ENCODE measurements at places on chromosomes 12 and 14.

GRCh38 chr12:10169104-10169503, 2.8 kb downstream of the OLR1 start:
- no peak for DNase-seq

GRCh38 chr12:88958153-88958552, 377.9 kb upstream of the KITLG start:
- DNase-seq, result no peak

DNA sequence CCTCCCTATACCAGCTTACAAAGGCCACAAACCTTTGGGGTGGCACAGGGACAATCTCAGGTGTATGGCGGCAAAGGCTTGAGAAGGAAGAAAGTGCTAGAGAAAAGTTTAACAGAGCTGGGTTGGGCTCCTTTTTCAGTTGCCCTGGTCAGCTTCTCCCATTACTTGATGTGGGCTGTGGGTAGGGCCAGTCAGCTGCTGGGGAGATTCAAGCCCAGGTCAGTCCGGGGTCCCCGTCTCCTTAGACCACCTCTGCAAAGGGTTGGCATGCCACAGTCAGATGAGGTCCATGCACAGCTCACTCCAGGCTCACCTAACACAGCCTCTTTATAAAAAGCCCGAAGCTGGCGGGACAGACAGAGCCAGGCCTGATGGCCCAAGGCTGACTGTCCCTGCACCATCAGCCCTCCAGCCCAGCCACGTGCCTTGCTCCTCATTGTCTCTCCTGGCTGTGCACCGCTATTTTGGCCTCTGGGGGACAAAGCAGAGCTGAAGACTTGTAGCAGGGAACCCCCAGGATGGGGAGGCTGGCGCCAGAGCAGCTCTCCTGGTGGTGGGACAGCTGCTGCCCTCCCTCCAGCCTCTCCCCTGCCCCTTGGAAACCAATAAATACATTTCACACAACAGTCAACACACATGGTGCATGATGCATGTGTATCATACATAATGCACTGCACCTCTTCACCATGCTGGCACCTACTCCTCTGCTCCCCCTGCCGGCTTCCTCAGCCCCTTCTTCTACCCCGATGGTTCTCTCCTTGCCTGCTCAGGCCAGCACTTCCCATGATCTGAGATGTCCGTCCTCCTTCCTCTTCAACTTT, 61.7 kb upstream of the DDX11 start:
- no peak for DNase-seq

DNA sequence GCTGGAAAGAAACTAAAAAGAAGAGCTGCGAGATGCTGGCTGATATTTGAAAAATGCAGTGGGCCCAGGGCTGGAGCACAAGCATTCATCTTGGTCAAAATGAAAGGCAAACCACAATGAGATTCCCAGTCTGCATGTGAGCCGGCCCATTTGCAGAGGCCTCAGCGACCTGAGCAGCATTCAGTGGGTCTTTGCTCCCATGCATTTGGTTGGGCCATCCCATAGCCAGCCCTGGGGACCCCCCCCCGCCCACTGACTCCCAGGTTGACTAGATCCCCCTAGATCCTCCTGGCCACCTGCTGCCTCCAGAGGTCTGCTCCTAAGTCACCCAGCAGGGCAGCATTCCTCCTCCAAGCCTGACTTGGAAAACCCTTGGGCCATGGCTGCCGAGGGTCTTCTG, 59.8 kb downstream of the PRMT8 start:
- no peak for DNase-seq

GRCh38 chr12:116489116-116489515, 70.1 kb upstream of the MAP1LC3B2 start:
- DNase-seq, result no peak

GRCh38 chr14:78446807-78447206, 276.6 kb downstream of the NRXN3 start:
- DNase-seq, result no peak

DNA sequence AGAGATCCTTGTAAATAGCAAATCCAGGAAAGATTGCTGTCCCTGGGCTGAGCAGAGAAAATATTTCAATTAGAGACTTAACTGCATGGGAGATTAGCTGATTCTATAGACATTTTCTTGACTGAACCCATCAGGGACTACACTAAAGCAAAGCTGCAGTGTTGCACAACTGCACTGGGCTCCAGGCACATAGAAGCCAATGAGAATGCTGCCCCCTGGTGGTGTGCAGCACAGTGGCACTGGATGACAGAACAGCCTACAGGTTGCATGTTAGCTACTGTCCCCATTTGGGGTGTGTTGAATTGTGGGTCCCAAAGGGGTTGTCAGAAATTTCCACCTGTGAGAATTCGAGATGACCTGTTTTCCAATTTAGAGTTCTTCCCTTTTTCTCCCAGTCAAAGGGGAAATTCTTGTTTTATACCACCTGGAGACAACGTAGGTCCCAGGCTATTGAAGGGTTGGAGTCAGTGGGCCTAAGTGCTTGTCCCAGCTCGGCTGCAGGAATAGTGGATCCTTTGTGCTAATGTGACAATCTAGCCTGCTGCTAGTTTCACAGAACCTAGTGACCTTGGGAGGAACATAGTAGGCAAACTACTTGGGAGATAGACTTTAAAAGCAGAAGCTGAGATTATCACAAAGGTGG, 114.7 kb downstream of the SLC8A3 start:
- peak; percentile 39 for DNase-seq

- no peak for DNase-seq
Measured at GRCh38 chr12:68772714-68773113, 26.7 kb downstream of the SLC35E3 start.

DNA sequence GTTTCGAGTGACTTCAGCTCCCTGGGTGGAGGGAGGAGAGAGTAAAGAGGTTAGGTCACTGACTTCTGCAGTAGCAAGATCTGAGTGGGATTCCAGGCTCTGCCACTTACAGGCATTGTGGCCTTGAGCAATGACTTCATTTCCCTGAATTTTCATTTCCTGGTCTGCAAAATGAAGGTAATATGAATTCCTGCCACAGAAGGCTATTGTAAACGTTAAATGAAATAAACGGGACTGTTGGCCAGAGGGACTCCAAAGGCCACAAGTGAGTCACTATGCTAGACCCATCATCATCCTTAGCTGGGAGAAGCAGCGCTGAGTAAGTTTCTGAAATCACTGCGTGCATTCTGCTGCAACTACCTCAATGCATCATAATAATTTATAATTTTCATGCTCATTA, 807.8 kb downstream of the AACS start:
- DNase-seq, result no peak

GRCh38 chr14:64620910-64621309, 71.1 kb downstream of the PPP1R36 start:
- DNase-seq, result no peak

DNA sequence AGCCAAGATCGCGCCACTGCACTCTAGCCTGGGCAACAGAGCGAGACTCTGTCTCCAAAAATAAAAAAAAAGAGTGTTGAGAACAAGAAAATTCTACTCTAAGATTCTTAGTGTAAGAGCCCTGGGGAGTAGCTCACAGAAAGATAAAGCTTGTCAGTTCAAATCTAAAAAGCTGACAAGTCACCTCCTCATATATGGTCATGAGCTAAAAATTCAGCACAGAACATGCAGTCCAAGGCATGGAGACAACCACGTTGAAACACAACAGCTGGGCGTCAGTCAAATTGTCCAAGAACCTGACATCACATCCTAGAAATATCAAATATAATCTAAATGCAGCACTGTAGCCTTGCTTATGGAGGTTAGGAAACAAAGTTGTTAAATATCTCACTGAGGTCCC, 47.8 kb downstream of the CLIP1 start:
- DNase-seq, result no peak

DNA sequence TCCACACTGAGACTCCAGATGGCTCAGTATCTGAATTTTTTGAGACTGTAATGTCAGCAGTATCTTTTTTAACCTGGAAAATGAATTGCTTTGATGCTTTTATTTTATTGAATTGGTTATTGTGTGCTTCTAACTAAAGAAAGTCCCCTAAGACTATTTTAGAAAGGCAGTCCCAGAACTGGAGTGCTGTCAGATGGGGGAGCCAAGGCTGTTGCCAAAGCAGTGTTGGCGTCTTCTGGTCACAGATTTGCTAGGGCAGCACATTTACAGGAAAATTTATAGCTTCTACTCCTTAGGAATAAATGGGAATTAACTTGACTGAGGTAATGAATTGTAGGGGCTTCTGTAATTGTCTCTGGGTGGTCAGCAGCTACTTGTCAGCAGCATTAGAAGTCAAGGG, 157.1 kb upstream of the ARHGAP5 start:
- DNase-seq, result no peak

DNA sequence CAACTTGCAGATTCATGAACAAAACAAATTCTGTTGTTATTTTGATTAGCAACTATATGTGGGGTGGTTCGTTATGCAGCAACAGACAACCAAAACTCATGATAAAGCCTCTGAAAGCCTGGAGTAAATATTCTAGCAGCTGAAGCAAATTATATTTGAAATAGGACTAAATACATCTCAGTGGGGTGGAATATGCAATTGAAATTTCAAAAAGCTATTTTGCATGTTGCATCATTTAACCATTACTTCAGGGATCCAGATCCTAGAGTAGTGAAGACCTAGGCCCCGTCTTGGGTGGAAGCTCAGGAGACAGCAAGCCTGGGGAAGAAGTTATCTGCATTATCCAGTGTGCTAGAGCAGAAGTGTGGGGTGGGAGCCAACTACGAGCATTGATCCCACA, 114.7 kb downstream of the PPM1A start:
- DNase-seq, result no peak

DNA sequence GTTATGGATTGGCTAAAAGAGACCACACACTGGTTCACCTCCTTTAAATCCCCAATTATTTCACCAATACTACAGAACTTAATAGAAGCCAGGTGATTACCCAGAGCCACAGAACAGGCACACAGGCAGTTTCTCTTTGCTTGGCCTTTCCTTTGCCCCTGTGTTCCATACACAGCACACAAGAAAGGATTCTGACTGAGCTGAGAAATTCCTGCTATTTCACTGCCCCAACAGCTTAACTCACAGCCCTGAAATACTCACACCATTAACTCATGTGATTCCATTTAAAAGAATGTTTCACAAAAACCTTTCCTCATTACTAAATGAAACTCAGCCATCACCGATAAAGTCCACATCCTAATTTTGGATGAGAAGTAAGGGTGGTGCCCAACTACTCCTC, 133.6 kb downstream of the MED13L start:
- no peak for DNase-seq

DNA sequence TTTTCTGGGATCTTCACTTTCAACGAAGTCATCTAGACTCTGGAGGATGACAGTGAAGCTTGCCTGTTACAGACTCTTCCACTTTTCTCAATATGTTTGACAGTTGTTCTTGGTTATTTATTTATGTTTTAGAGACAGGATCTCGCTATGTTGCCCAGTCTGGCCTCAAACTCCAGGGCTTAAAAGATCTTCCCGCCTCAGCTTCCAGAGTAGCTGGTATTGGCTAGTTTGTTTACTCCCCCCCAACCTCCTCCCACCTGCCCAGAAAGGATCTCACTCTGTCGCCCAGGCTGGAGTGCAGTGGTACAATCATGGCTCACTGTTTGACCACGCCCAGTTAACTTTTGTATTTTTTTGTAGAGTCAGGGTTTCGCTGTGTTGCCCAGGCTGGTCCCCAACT, 3.3 kb downstream of the SPATS2 start:
- no peak for DNase-seq

DNA sequence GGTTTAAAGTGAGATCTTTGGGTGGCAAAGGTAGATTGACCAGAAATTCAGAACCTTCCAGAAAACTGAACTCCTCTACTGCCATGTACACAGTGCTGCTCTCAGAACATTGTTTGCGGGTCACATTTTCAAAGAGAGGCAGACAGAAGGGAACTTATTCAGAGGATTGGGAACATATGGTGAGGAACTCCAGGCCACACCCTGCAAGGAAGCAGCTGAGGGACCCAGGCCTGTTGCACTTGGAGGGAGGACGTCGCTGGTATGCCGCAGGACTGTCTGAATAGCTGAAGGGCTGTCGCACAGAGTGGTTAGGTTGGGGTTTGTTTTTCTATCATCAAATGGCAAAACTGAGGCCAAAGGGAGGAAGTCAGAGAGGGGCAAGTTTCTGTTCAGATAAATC, 441.1 kb downstream of the DPF3 start:
- DNase-seq, result no peak

DNA sequence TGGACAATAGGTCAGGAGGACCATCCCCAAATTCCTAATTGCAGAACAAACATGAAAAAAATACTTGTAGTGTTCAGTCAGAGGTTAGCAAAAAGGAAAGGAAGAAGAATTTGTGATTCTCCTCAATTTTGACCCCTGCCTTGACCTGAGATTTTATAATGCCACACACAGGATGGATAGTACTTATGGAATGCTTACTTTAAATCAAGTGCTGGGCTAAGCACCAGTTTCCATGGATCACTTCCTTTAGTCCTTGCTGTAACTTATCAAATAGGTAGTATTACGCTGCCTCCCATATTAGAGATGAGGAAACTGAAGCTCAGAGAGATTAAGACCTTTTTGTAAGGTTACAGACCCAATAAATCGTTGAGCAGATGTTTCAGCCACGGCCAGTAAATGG, 81.2 kb upstream of the OVCH1 start:
- DNase-seq, result no peak

GRCh38 chr12:49666176-49666575, 41.0 kb downstream of the FMNL3 start:
- no peak for DNase-seq

DNA sequence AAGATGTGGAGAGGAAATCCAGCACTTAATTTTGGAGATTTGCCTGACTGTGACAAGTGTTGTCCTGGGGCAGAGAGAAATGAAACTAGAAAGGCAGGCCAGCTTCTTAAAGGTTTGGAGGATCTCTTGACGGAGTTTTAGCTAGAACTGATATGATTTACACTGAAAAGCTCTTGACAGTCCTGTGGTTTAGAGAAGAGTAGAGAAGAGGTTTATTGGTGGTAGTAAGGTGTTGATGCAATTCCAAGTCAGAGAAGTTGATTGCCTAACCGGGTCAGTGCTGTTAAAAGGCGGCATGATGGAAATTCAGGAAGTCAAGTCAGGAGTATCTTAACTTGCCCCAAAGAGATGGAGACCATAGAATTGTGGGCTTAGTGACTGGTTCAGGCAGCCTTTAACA, 89.0 kb upstream of the TRAF3 start:
- no peak for DNase-seq

GRCh38 chr12:7046383-7047105, 14.0 kb upstream of the C1S start:
- no peak for DNase-seq

DNA sequence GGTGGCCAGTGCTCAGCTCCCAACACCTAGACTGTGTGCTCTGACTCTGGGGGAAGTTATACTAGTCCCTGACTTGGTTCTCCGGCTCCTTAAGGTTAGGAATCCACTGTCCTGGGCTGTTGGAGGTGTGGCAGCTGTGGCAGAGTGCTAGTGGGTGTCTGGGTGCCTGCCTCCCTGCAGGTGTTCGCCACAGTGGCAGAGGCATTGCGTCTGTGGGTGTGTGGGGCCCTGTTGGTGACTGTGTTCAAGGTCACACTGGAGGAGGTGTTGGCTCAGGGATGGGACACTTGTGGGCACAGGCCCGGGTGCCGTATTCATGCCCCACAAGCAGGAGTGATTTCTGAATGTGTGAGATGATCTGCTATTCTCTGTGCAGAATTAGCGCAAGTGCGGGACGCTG, 467.4 kb downstream of the TMEM121 start:
- no peak for DNase-seq
